Naive B cell (primary cell): ENCODE measurements at places on chromosomes 3 and 15. TPM values are rescaled to one million over a fixed set of nuclear protein-coding genes. Genes with fewer than 3 reads are reported as not detected.

GRCh38 chr3:186386883-186387560 is 25.0 kb upstream of the DGKG start:
- no peak for DNase-seq

DNA sequence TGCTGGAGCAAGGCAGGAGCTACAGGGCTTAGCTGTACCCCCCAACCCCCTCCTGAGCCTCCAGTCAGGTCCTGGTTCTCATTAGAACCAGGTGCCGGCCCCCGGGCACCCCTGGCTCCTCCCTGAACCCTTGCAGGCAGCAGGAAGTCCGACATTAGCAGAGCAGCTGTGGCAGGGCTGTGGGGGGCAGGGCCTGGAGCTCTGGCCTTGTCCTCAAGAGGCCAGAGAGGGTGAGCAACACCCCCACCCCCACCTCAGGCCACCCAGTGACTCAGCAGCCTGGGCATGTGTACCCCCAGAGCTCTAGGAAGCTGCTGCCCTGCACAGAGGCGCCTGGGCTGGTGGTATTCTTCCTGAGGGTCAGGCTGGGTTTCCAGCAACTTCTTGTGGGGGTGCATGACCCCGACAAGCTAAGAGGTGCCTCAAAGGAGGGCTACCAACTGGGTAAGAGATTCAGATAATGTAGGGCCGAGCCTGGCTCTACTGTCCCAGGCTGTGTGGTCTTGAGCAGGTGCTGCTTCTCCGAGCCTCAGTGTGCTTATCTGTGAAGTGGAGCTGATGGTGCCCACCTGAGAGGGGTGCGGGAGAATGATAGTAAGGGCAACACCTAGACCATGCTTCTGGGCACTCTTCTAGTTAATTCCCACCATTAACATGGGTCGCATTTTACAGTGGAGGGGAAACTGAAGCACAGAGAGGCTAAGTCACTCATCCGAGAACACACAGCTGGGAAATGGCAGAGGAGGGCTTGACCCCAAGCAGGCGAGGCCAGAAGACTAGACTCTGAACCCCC is 16.0 kb downstream of the H1-8 start:
- DNase-seq: no peak

DNA sequence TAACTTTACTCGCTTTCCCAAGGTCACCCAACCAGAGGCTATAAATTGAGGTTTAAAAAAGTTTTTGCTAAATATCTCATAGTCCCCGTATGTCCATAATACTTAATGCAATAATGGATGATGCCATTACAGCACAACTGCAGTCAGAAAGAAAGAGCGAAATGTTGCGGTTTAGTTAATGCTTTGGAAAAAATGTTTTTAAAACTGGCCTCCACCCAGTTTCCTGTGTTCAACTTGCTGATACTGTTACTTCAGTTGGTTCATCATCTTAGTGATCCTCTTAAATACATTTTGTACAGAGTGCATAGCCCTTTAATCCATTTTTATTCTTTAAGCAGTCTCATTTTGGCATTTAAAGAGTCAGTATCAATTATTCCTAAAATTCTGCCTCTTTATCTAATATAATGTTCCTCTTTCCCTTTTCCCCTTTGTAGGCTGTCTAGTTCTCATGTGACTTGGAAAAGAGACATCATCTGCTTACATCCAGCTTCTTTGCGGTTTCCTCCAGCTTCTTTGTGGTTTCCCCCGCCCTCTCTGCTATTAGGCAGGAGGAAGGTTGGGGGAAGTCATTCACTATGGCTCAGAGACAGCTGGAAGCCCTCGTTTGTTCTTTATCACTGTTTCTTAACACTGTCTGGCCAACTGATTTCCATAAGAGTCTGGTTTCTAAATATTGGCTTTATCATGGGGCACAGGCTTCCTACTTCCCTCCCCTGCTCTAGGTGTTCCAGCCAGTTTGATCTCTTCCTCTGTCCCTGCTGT is 154.3 kb downstream of the GOLIM4 start:
- no peak for DNase-seq

- no peak for DNase-seq
Observed at GRCh38 chr15:63586790-63587189, 10.4 kb upstream of the FBXL22 start.

DNA sequence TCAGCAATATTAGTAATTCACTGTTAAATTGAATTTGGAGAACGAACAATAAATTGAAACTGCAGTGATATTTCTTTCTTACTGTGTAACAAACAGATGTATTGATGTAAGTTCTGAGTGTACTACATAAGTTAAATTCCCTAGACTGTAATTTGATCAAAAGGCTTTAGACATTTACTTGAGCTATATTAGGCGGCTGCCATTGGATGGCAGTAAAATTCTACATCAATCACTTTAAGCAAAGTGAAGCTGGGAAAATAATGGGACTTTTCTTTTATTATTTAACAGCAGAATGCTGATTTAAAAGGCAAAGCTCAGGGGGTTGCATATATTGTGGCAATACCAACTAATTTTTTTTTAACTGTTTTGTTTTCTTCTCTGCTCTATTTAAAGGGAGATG is 212.6 kb upstream of the PLSCR5 start:
- no peak for DNase-seq

- DNase-seq: no peak
Observed at GRCh38 chr3:56930706-56931105, 129.0 kb upstream of the ARHGEF3 start.

GRCh38 chr3:148204131-148204530 is 493.6 kb upstream of the AGTR1 start:
- no peak for DNase-seq

DNA sequence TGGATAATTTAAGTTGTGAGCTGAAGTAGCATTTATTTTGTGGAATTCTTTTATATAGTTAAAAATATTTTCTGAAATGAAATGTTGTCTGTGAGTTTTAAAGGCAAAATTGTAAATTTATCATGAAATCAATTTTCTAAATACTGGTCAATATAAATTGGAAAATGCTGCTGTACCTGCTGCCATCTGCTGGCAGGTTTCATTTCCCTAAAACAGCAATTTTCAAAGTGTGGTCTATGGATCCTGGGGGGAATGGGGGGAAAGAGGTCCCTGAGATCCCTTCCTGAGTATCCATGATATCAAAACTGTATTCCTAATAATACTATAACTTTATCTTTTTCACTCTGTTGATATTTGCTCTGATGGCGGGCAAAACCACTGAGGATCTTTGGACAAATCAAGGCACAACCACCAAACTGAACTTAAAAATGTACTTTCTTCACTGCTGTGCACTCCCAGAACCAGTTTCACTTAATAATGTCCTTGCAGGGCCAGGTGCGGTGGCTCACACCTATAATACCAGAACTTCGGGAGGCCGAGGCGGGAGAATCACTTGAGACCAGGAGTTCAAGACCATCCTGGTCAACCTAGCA is 17.2 kb upstream of the CCR4 start:
- no peak for DNase-seq

- no peak for DNase-seq
Observed at GRCh38 chr15:35991386-35991785, 445.4 kb upstream of the DPH6 start.

The PLOD2 gene
- not detected for polyA plus RNA-seq

DNA sequence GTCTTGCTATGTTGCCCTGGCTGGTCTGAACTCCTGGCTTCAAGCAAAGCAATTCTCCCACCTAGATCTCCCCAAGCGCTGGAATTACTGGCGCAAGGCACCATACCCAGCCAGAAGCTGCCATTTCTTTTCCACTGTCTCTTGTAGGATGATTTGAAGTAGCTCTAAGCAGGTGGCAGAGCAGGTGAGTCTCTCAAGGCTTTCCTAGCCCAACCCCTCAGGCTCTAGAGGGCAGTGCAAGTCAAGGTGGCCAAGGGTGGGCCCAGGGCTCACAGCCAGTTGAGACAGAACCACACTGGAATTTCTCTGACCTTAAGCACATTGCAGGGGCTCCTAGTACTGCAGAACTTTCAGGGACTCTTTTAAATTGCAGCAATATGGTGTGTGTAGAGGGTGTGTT is 15.6 kb upstream of the DAG1 start:
- no peak for DNase-seq

The WNT5A gene
- polyA plus RNA-seq: not detected
